ENCODE measurements at places on chromosomes 2 and 18. TPM values are rescaled to one million over a fixed set of nuclear protein-coding genes. Genes with fewer than 3 reads are reported as not detected.
A peak's percentile ranks its signal among the peaks of the same experiment; 100 is the strongest.

- peak; percentile 73 for ATAC-seq
These were observed 400.5 kb downstream of the TMX3 start for GRCh38 chr18:68314403-68314802.

- no peak for ATAC-seq
These were observed 84.5 kb upstream of the ODC1 start for GRCh38 chr2:10532638-10533101.

DNA sequence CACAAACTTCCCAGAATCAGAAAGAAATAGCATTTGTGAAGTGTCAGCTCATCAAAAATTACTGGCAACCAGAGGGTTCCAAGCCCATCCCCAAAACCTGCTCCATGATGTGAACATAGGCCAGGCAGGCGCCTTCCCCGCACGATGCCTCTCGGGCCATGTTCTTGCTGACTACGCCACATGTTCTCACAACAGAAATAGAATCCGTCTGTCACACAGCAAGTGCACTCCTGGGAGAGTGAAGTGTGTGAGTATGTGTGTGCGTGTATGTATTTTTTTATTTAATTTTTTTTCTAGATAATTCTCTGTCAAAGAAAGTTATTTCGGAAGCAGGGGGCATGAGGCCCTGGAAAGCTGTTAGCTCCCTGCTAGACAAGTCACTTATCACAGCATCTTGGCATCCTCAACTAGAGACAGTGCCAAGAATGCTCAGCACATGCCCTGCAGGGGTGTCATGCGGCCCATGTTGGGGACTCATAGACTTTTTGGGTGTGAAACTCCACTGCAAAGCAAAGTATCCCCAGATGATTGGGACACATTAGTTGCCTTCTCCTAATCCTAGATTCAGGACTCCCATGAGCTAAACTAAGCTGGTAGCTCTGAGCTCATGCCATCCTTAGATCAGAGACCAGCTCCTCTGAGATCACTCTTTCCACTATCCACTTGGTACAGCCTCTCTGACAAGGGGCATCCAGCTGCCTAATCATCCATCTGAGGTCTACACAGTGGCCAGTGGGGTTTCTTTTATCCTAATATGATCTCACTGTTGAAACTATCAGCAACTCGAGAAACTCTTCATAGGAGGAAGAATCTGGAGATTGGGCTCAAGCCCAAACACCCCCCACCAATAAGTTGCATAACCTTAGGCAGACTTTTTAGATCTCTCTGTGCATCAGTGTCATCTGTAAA is 53.2 kb upstream of the CYRIA start:
- ATAC-seq: no peak

DNA sequence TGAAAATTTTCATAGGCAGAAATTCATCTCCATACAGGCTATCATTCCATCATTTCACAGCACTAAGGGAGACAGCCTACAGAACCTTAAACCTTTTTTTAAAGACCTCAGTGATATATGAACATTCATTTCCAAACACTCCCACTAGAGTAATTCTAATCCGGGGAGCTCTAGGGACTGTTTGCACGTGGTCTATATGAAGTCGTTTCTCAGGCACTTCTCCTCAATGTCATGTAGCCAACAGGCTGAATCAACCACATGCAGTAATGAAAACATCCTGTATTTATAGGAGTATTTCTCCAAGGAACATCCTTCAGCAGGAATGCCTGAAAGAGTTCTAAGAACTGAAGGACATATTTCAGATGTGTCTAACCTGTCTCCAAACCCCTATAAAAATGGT is 97.3 kb upstream of the CREB1 start:
- ATAC-seq: no peak

The FOXD4L1 gene
- 0.57 TPM for total RNA-seq

- no peak for ATAC-seq
These were observed 100.3 kb downstream of the DOCK10 start for GRCh38 chr2:224941960-224942359.

GRCh38 chr2:200378652-200379290 is 72.3 kb downstream of the SPATS2L start:
- peak; percentile 26 for ATAC-seq

DNA sequence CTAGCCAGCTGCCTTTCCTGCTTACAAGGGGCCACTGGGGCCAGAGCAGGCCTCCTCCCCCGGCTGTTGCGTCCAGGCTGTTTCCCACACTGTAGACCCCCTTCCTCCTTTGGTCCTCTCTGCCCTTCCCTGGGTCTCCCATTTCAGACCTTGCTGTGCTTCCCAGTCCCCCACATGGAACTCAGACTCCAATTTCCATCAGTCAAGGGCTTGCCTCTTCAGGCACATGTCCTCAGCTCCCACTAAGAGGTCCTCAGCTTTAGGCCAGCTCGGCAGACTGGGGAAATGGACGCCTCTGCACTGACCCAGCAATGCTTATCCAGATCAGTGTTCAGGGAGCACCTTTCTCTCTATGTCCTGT is 98.0 kb upstream of the BZW1 start:
- no peak for ATAC-seq

The RSAD2 gene
- 10.3 TPM for total RNA-seq

Measured in motor neuron (in vitro differentiated cells).